ENCODE measurements at places on chromosomes 5 and 9.

DNA sequence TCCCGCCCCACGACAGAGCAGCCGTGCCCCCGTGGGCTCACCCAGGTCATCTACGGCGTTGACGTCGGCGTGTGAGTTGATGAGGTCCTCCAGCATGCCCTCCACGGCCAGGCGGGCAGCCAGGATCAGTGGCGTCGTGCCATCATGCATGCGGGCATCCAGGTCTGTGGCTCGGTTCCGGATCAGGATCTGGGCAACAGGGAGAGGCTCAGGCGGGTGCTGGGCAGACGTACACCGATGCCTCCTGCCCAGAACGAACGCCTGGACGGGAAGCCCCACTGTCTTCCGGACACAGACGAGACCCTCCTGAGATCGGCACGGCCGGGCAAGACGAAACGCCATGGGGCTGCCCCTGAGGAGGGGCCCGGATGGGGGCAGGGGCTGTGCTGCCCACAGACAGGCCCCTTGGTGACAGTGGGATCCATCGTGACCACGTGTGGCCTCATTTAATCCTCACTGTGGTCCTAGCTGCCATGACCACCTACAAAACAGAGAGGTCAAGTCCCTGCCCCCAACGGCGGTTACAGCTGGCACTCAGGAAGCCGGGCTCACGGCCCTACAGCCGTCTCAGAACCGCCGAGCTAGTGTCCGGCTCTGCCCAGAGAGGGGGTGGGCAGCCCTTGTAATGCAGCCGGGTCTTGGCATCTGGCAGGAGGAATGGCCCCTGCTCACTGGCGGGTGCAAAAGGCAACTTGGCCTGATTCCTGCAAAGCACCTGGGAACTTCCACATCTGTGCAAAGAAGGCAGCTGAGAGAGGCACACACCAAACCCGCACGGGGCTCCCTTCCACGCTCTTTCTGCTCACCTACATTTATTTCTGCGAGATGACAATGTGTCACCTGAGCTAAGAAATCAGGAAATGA is 16.5 kb upstream of the SEC16A start:
- no peak for DNase-seq

DNA sequence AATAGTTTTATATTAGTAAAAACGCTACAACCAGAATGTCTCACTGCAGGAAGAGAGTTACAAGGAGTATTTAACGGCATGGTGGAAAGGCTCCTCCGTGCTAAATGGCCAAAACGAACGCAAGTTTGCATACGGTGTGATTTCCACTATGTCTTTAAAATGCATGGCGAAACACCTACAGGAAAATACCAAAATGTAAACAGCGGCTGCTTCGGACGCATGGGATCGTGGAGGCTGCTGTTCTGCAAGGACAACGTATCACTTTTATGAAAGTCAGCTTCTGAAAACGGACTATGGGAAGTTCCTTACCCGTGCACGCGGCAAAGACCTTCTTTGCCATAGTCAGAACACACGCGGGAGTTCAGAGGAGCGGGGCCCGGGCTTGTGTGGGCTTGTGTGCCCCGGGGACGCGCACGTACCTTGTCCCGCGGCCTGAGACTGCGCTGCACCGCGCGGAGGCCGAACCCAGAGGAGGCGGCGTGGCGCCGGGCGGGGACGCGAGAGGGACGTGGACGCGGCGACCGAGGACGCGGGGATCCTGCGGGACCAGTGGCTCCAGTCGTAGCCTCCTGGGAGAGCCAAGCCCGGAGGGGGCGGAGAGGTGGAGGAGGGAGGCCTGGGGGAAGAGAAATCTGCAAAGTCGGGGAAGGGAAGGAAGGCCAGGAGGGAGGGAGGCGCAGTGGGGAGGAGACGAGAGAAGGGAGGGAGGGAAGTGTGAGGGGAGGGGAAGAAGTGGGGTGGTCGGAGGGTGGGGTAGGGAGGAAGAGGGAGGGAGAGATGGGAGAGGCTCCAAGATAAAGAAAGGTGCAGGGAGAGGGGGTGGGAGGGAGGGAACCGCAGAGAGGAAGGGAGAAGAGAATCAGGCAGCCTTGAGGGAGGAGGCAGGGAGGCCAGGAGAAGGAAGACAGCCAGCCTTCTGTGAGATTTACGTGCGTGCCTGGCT is at the start of gene CMBL:
CMBL (minus strand) TSS at position 697 of the 943 bp plus-strand sequence. CDS start 17,140 bp downstream, outside the sequence.
- DNase-seq: peak; percentile 41

GRCh38 chr5:23216345-23216744 is 291.1 kb upstream of the PRDM9 start:
- DNase-seq: no peak

- no peak for DNase-seq
These were observed 37.5 kb upstream of the ZFYVE16 start for GRCh38 chr5:80370390-80370789.

DNA sequence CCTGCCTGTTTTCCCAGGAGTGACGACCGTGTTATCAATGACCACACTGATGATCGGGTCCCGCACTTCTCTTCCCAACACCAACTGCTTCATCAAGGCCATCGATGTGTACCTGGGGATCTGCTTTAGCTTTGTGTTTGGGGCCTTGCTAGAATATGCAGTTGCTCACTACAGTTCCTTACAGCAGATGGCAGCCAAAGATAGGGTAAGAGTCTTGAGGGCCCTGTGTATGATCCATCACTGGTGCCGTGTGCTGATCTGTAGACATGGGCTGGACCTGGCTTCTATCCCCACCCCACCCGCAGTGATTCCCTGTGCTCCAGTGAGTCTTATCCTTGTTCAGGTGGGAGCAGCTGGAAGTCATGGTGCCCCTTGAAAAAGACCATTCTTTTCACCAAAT is 26.0 kb downstream of the GABRP start:
- DNase-seq: no peak

DNA sequence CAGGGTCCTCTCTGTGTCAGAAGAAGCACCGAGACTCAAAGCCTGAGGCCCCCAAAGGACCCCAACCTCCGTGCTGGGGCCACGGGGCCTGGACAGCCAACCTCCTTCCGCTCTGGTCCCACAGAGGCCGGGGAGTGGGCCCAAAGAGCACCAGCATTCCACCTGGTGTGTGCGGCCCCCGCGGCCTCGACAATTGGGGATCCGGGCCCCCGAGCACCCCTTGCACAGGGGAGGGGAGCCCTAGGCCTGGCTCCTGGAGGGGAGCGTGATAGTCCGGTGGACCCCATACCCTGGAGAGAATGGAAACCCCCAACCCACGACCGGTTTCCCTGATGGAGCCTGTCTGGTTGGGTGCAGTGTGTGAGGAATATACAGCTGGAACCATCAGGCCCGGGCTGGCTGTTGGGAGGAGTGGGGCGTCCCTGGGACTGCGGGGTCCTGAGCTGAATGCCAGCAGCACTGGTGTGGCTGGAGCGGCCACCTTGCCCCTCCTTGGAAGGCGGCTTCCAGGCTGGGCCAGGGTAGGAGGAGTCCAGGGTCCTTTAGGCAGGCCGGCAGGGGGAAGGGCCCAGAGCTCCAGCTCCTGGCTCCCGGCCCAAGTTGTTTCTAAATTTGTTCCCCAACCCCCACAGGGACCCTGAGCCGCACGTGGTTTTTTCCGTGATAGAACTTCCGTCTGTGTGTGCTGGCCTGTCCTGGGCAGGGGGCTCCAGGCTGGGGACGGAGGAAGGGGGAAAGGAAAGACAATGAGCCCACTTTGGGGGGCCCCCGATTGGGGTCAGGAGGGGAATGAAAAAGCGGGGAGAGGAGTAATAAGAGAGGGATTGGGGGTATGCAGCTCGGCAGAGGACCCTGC is 825 bp upstream of the TOR4A start:
- DNase-seq: no peak

- DNase-seq: no peak
These were observed 562.2 kb downstream of the HTR1A start for GRCh38 chr5:63400079-63400478.

GRCh38 chr5:133469252-133469651 is 143.1 kb downstream of the FSTL4 start:
- no peak for DNase-seq

GRCh38 chr5:172383191-172383802 is 71.0 kb downstream of the SH3PXD2B start:
- DNase-seq: no peak

DNA sequence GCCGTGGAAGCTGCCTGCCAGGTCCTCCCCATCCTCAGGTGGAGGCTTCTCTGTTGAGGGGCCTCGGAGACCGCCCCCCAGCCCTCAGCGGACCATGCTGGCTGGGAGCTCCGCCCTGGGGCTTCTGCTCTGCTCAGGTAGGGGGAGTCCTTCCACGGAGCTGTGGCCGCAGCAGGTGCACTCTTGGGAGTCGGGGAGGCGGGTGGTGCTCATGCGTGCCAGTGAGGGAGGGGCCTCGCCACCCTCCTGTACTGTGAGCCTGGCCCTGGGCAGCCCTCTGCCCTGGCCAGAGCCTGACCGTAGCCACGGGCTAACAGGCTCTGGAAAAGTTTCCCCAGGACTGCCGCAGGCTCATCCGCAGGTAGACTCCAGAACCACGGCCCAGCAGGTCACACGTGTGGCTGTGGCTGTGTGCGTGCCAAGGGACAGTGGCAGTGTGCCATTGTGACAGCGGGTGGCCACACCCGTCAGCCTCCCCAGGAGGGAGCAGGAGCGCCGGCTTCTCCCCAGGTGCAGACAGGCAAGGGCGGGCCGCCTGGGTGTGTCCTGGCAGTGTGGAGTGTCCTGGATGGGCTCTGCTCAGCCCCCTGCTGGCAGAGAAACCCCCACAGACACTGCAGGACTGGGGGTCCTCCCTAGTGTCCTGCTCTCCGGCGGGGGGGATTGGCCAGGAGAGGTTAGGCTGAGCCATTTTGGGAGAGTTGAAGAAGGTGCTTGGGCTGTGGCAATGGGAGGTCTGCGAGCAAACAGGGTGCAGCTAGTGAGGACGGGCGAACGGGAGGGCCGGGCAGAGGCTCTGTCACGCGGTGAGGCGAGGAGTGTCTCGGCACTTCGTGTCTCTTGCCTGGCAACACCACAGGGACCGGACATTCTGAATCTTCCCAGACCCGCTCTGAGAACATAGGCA is 29.5 kb downstream of the TPPP start:
- no peak for DNase-seq

- no peak for DNase-seq
These were observed 5.7 kb downstream of the WDR41 start for GRCh38 chr5:77486344-77486962.

DNA sequence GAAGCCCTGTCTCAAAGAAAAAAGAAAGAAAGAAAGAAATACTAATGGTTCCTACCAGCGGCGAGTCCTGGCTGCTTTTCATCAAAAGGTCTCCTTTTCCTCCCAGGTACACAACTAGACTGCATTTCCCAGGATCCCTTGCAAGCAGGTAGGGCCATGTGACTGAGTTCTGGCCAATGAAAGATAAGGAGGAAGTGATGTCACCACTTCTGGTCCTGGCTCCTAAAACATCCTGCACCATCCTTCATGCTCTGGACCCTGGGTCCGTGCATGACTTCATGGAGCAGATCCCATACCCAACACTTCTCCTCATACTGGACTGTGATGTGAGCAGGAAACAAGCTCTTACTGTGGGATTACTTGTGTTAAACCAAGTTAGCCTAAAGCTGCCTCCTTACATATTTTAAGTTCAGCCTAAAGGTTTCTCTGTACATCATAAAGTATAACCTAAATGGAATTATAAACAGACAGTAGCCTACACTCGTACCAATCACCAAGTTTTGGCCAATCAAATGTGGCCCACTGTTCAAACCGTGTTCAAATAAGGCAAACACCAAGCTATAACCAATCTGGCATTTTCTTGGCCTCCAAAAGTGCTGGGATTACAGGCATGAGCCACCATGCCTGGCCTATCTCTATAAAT is 30.2 kb upstream of the FUBP3 start:
- no peak for DNase-seq

- no peak for DNase-seq
These were observed 27.4 kb downstream of the LHX2 start for GRCh38 chr9:124038790-124039633.

DNA sequence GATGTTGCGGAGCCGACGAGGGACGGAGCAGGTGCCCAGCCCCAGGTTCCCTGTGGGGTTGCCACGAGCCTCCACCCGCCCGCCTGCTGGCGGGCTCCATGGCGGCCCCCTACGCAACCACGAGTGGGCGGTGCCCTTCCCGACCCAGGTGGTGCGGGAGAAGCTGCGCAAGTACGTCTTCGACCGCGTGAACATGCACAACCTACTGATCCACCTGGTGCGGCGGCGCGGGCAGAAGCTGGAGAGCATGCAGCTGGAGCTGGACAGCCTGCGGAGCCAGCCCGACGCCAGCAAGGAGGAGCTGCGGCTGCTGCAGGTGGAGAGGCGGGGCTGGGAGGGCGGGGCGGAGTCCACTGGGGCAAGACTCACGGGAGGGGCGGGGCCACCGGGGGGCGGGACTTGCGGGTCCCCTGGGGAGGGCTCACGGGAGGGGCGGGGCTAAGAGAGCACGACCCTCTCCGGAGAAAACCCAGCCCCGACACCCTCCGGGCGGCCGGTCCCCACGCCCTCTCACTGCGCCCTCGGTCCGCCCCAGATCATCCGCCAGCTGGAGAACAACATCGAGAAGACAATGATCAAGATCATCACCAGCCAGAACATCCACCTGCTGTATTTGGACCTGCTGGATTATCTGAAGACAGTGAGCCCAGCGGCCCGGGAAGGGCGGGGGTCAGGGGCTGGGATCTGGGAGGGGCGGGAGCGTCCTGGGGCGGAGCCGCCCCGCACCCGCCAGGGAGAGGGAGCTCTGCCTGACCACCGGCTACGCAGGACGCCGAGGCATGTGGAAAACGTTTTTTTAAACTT is 3.9 kb downstream of the CCDC183 start:
- peak; percentile 91 for DNase-seq

GRCh38 chr5:163623986-163624385 is 118.6 kb downstream of the MAT2B start:
- no peak for DNase-seq

DNA sequence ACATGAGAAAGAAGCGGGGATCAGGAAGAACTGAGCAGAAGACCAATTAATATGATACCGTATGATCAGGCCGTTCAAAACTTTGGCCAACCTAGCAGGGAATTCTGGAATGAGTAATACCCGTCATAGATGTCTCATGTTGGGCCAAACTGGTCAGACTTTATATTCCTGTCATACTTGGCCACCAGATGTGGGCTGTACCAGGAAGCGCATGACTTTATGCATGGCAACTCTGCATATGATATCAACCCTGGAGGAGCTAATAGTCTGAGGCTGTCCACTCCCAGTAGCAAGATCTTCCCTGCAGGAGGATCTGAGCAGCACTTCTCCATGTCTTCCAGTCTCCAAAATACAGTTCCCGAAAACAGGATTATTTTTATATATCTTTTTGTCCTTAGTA is 68.5 kb upstream of the NAA35 start:
- no peak for DNase-seq

DNA sequence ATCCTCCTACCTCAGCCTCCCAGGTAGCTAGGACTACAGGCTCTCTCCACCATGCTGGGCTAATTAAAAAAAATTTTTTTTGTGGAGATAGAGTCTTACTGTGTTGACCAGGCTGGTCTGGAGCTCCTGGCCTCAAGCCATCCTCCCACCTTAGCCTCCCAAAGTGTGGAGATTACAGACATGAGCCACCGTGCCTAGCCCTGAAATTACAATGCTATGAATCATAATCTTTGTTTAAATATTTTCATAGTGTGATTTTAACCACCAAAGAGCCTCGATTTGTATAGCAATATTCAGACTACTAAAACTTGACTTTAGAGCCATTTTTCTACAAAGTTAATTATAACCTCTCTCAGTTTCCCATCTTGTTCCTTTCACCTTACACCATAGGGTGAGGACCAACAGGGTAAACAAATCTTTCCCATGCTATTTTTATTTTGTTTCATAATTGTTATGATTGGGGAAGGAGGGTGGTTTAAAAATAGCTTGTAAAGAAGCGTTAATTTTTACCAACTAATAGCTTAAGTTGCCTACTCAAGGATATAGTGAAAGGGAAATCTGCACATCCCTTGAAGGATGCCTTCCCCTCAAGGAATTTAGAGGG is 32.7 kb downstream of the UBE2D2 start:
- DNase-seq: no peak
